ENCODE measurements at places on chromosomes 4 and X. TPM values are rescaled to one million over a fixed set of nuclear protein-coding genes. Genes with fewer than 3 reads are reported as not detected.

TMPRSS11A gene
- total RNA-seq, result not detected

PDS5A gene
- 133 TPM for total RNA-seq

SPP1 gene
- total RNA-seq, result 16.7 TPM

PSAPL1 gene
- not detected for total RNA-seq

GCNA gene
- 2.8 TPM for total RNA-seq

CENPVL2 gene
- total RNA-seq, result not detected

MAGEA11 gene
- not detected for total RNA-seq

TKTL2 gene
- 0.13 TPM for total RNA-seq

RNF212 gene
- total RNA-seq, result 6.7 TPM

Data from thyroid gland (tissue), 4 donors.